Nephron progenitor cell (in vitro differentiated cells): ENCODE measurements at places on chromosomes 5 and 9.

- peak overlapping the region; percentile 88 for H3K4me3 ChIP-seq
- H3K4me1 ChIP-seq = peaks cover 26% of the 10 kb centered on the region
- DNase-seq = peak; percentile 80
- H3K27ac ChIP-seq = no peak overlapping the region
- H3K27me3 ChIP-seq = peaks cover 18% of the 10 kb centered on the region
- H3K36me3 ChIP-seq = no peaks in the 10 kb centered on the region
Observed at GRCh38 chr9:71769175-71770161, 1.2 kb upstream of the CEMIP2 start.

DNA sequence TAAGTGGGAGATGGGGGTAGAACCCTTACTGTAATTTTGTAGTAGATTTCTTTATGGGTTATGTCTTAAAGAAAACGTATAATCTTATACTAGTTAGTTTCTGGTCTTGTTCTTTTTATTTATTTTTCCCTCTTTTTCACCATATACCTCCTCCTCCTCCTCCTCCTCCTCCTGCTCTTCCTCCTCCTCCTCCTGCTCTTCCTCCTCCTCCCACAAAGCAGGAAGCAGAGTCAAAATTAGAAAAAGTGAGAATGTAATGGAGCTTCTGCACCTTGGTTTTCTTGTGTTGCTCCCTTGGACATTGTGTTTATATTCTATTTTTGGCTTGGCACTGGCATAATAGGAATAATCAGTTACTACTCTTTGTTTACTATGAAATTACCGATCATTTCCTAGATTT, 4.5 kb downstream of the MACIR start:
- peaks cover 3% of the 10 kb centered on the region for H3K27me3 ChIP-seq
- no peak overlapping the region for H3K27ac ChIP-seq
- H3K36me3 ChIP-seq = peaks cover 9% of the 10 kb centered on the region
- peaks cover 41% of the 10 kb centered on the region for H3K4me1 ChIP-seq
- H3K4me3 ChIP-seq = no peak overlapping the region

GRCh38 chr9:78218890-78219289, 17.0 kb upstream of the CEP78 start:
- H3K4me1 ChIP-seq = peaks cover 2% of the 10 kb centered on the region
- peak overlapping the region; percentile 14 for H3K27ac ChIP-seq
- no peaks in the 10 kb centered on the region for H3K27me3 ChIP-seq
- DNase-seq = no peak

- H3K36me3 ChIP-seq = no peaks in the 10 kb centered on the region
- no peak for DNase-seq
- peaks cover 3% of the 10 kb centered on the region for H3K27me3 ChIP-seq
Observed at GRCh38 chr5:107451028-107451427, 219.7 kb downstream of the EFNA5 start.

DNA sequence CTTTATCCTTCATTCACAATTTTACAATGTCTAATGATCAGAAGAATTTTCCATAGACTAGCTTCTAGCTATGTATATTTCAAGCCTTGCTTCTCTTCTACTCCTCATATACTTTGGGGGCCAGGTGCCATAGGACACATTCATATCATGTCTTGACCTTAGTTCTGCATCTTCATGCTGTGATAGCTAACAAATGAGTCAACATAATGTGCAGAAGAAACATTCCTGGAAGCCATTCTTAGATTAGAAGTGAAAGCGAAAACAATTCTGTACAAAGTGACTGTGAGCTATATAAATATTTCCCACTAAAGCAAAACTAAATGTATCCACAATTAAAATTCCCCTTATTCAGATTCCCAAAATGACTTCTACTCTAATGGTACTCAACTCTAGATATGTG, 320.2 kb upstream of the NREP start:
- no peaks in the 10 kb centered on the region for H3K36me3 ChIP-seq
- H3K27me3 ChIP-seq = no peaks in the 10 kb centered on the region
- H3K4me1 ChIP-seq = no peaks in the 10 kb centered on the region
- H3K27ac ChIP-seq = no peak overlapping the region
- DNase-seq = no peak

- DNase-seq = no peak
- H3K4me1 ChIP-seq = peaks cover 9% of the 10 kb centered on the region
- H3K36me3 ChIP-seq = peaks cover 13% of the 10 kb centered on the region
- H3K27ac ChIP-seq = no peak overlapping the region
Observed at GRCh38 chr9:88355166-88355565, 33.1 kb upstream of the SPIN1 start.

DNA sequence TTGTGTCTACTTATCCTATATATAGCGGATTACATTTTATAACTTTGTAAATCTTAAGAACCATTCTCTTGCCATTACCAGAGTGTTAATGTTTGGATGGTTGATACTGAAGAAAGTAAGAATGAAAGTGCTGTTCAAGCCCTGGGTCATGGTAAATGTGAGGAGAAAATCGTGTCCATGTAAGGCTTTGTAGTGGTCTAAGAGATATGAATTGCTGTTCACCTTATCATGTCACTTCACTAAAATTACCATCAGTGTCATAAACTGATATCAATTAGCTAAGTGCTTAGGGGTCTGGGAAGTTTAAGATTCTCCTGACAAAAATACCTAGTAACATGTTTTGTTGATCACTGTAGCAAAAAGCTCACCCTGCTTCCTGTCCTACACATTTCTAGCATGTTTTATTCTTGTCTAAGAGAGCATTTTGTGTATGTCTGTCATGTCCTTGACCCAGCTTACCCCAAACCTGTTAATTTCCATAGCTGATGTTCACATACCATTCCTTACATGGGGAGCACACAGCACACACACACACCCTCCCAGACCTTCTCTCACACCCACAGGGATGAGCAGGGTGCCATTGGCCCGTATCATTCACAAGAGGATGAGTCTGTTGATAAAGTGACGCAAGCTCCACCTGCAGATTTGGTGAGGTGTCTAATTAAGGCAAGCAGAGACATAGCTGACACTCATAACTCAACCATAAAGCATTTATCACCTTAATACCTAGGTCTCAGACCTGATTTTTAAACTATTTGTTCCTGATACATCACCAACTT, 125.1 kb upstream of the PAM start:
- no peak for DNase-seq
- H3K27ac ChIP-seq = peak overlapping the region; percentile 64
- no peaks in the 10 kb centered on the region for H3K27me3 ChIP-seq
- H3K4me1 ChIP-seq = no peaks in the 10 kb centered on the region
- H3K4me3 ChIP-seq = no peak overlapping the region
- H3K36me3 ChIP-seq = peaks cover 31% of the 10 kb centered on the region

DNA sequence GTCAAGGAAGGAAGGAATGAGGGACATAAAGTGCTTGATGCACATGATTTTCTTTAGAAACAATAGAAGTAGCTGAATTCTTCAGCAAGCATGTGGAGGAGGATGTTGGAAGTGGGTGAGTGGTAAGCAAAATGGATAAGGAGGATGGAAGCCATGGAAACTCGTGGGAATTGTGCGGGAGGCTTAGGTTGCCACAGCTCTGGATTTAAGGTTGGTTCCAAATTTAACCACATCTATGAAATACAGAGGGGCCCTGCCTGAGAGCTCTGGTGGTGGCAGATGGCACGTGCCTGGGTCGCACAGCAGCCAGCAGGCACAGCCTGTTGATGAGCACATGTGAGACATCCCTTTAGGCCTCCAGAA, 284.7 kb downstream of the SMARCA2 start:
- H3K27me3 ChIP-seq = peaks cover 7% of the 10 kb centered on the region
- DNase-seq = no peak
- no peaks in the 10 kb centered on the region for H3K36me3 ChIP-seq

GRCh38 chr5:134145779-134146581, 30.8 kb downstream of the SKP1 start:
- H3K27ac ChIP-seq = peak overlapping the region; percentile 71
- peaks cover 58% of the 10 kb centered on the region for H3K4me1 ChIP-seq
- H3K4me3 ChIP-seq = no peak overlapping the region
- H3K27me3 ChIP-seq = peaks cover 6% of the 10 kb centered on the region
- peak; percentile 91 for DNase-seq

DNA sequence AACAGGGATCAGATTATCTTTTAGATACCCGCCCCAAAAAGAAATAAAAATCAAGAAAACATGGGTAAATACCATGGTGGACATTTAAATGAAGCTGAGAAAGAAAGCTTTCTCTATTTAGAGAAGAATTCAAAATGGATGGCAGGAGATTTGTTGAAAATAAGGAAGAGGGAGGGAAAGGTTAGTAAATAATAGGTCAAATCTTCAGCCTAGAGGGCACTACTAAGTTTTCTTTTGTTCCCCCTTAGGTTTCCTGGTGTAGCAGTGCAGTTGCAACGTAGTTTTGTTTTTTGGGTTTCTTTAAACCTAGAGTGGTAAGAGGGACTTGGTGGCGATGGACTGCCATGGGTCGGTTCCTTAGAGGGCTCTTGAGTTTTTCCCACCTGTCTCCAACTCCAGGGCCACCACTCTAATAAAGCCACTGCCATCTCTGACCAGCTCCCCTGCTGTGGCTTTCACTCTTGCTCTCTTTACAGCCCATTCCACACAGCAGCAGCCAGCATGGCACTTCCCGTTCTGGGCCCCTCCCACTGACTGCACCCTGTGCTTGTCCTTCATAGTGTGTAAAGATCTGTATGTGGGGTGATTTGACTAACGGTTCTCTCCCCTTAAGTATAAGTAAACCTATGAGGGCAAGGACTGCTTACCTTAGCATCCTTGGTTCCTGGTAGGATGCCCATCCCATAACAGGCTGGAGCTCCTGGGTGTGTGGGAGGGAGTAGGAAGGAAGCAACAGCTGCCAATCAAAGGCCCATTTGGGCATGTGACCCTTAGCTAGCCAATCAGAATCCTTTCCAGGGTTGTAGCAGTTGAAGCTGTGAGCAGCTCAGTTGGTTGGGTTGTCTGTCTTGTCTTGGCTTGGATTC, 118.3 kb downstream of the SLC1A3 start:
- H3K4me3 ChIP-seq = no peak overlapping the region
- H3K27me3 ChIP-seq = peaks cover 10% of the 10 kb centered on the region
- no peaks in the 10 kb centered on the region for H3K36me3 ChIP-seq
- H3K4me1 ChIP-seq = no peaks in the 10 kb centered on the region
- DNase-seq = no peak

- peaks cover 30% of the 10 kb centered on the region for H3K36me3 ChIP-seq
- H3K27me3 ChIP-seq = no peaks in the 10 kb centered on the region
- no peak for DNase-seq
- H3K4me1 ChIP-seq = no peaks in the 10 kb centered on the region
- H3K4me3 ChIP-seq = no peak overlapping the region
Observed at GRCh38 chr5:64814073-64814472, 45.3 kb downstream of the CWC27 start.

- peaks cover 31% of the 10 kb centered on the region for H3K36me3 ChIP-seq
- no peak overlapping the region for H3K4me3 ChIP-seq
- peaks cover 35% of the 10 kb centered on the region for H3K4me1 ChIP-seq
- no peaks in the 10 kb centered on the region for H3K27me3 ChIP-seq
- peak overlapping the region; percentile 64 for H3K27ac ChIP-seq
Observed at GRCh38 chr9:92608241-92608908, 61.6 kb downstream of the IPPK start.

DNA sequence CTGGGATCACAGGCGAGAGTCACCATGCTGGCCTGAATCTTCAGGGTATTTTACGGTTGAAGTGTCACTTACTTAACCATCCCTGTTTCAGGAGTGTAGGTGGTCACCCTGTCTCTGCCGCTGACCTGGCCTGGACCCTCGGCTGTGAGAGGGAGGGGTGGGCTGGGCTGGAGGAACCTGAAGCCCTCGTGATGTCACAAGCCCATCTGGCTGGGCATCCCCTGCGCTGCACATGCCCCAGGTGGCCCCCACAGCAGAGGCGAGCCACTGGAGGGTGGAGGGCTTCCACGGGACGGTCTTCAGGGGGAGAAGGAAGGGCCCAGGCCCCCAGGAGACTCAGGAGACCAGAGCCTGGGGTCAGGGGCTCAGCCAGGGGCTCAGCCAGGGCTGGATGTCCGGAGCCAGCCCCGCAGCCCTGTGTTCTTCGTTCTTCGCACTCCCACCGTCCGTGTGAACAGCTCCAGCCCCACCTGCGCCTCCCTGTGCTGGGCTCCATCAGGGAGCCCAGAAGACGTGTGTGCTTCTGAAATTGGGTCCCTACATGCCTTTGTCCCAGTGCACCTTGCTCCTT, 7.6 kb upstream of the AHRR start:
- no peak overlapping the region for H3K4me3 ChIP-seq
- H3K27me3 ChIP-seq = peaks cover 8% of the 10 kb centered on the region
- H3K4me1 ChIP-seq = peaks cover 48% of the 10 kb centered on the region
- H3K36me3 ChIP-seq = peaks cover 4% of the 10 kb centered on the region
- DNase-seq = no peak

DNA sequence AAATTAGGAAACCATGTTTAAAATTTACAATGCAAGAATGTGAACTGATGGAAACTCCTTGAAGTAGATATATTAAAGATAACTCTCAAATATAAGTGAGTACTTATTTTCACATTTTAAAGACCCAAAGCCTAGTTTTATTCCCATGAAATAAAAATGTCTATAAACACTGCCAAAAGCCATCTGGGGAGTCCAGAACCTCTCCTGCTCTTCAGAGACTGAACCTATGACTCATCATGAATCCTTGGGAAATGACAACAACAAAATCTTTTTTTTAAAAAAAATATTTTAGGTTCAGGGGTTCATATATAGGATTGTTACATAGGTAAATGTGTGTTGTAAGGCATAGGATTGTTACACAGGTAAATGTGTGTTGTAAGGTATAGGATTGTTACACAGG, 33.8 kb upstream of the FYB1 start:
- no peaks in the 10 kb centered on the region for H3K27me3 ChIP-seq
- no peaks in the 10 kb centered on the region for H3K4me1 ChIP-seq
- DNase-seq = no peak

- H3K4me3 ChIP-seq = no peak overlapping the region
- no peaks in the 10 kb centered on the region for H3K27me3 ChIP-seq
Observed at GRCh38 chr9:82295181-82295580, 306.6 kb downstream of the SPATA31D1 start.

GRCh38 chr9:92711146-92711545, 41.2 kb upstream of the IPPK start:
- no peaks in the 10 kb centered on the region for H3K27me3 ChIP-seq
- H3K27ac ChIP-seq = peak overlapping the region; percentile 62
- peaks cover 49% of the 10 kb centered on the region for H3K36me3 ChIP-seq
- no peak for DNase-seq

DNA sequence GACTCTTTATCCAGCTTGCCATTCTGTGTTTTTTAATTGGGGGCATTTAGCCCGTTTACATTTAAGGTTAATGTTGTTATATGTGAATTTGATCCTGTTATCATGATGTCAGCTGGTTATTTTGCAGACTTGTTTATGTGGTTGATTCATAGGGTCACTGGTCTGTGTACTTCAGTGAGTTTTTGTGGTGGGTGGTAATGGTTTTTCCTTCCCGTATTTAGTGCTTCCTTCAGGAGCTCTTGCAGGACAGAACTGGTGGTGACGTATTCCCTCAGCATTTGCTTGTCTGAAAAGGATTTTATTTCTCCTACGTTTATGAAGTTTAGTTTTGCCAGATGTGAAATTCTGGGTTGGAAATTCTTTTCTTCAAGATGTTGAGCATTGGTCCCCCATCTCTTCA, 381.1 kb downstream of the MAN2A1 start:
- no peak for DNase-seq
- H3K27ac ChIP-seq = no peak overlapping the region
- no peaks in the 10 kb centered on the region for H3K4me1 ChIP-seq
- H3K27me3 ChIP-seq = no peaks in the 10 kb centered on the region
- peaks cover 10% of the 10 kb centered on the region for H3K36me3 ChIP-seq
